T-helper 22 cell (primary cell): ENCODE measurements at places on chromosomes 6 and 20.

- DNase-seq: no peak
These were observed 27.6 kb downstream of the CD40 start for GRCh38 chr20:46145713-46146112.

DNA sequence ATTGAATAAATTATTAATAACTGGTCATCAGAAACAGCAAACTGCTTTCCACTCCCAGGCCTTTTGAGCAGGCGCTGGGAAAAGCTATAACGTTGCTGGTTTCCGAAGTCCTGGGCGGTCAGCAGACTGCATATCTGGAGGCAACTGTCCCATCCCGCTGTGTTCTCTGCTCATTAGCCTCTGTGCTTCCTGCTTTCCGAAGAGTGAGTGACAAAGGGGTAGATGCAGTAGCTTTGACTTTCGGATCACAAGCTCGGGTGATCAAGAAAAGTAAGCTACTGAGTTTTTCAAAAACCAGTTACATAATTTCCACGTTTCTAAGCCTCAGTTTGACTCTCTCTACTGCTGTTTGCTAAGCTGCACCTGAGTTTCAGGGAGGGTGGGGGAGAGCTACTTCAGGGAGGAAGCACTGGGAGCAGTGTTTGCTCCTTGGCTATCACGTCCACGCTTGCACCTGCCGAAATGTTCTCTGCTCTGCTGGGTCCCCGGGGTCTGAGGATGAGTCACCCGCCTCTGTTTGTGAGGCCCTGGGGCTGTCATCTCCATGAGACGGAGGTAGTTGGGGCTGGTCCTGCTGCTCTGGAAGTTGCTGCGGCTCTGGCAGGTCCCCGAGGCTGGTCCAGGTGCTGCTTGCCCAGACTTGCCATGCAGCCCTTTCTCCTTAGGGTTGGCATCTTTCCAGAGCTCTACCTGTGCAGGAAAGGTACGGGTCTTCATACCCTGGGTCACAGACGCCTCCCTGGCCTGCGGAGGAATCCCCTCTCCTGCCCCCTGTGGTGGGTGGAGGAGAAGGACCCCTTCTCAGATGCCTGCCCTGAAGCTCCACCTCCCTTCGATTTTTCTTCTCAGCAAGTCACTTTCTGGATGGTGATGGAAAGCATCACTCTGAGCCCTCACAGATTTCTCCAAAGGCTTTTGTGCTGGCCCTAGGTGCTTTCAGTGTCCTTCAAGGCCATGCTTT is 220.0 kb downstream of the QKI start:
- no peak for DNase-seq

- DNase-seq: no peak
These were observed 2.9 kb upstream of the PRSS35 start for GRCh38 chr6:83509441-83509840.

DNA sequence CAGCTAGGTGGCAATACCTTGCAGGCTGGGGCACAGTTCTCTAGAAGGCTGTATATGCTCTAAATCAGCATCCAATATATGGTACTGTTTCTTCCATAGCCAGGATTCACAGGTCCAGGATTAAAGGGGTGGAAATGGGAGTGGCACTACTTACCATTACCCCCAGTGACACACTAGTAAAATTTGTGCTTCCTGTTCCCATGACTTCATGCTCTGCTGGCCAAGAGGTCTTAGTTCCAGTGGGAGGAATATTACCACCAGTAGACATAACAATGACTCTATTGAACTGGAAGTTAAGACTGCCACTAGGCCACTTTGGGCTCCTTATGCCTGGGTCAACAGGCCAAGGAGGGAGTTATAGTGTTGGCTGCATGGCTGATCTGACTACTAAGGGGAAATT is 174.3 kb upstream of the TNFAIP3 start:
- no peak for DNase-seq

GRCh38 chr20:63691711-63692435 is 4.6 kb upstream of the TNFRSF6B start:
- no peak for DNase-seq

DNA sequence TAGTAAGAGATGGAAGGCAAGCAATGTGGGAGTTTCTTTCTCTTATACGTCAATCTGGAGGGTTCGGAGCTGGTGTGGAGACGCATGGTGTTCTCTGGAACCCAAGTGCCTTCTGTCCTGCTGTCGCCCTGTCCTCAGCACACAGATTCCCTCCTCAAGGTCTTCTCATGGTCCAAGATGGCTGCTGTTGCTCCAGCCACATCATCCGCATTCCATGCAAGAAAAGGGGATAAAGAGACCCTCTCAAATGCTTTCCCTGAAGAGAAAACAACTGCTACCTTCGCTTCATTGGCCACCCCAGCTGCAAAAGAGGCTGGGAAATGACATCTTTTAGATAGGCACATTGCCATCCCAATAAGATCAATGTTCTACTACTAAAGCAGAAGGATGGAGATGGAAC is 151.2 kb downstream of the ANKRD60 start:
- DNase-seq: no peak

DNA sequence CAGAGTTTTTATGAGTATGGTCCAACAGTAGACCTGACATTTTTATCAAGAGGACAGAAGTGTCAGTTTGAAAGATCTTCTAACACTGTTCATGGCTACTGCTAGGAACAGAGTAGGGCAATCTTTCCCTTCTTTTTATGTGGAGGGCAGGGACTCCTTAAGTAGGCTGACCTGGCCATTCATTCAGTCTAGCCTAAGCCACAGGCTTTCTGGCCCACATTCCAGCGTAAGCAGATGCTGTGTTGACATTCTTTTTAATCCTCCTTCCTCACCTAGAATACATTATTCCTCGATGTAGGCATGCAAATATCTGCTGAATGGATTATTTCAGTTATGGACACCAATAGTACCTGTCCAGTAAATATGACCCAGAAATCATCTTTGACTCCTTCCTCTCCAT is 188.3 kb downstream of the ATXN1 start:
- DNase-seq: no peak

- DNase-seq: no peak
These were observed 49.8 kb upstream of the FANCE start for GRCh38 chr6:35402136-35402855.

DNA sequence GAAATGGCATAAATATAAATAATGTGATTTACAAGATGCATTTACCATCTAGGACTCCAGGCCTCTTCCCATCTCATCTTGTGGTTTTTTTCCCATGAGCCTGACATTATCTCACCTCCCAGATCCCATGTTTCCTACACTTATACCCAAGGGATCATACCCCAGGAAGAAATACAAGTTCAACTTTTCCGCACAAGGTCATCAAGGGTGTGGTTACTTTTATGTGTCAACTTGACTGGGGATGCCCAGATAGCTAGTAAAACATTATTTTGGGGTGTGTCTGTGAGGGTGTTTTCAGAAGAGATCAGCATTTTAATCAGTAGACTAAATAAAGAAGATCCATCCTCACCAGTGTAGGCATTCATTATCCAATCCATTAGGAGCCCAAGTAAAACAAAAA is 176.3 kb upstream of the TNFAIP3 start:
- no peak for DNase-seq

DNA sequence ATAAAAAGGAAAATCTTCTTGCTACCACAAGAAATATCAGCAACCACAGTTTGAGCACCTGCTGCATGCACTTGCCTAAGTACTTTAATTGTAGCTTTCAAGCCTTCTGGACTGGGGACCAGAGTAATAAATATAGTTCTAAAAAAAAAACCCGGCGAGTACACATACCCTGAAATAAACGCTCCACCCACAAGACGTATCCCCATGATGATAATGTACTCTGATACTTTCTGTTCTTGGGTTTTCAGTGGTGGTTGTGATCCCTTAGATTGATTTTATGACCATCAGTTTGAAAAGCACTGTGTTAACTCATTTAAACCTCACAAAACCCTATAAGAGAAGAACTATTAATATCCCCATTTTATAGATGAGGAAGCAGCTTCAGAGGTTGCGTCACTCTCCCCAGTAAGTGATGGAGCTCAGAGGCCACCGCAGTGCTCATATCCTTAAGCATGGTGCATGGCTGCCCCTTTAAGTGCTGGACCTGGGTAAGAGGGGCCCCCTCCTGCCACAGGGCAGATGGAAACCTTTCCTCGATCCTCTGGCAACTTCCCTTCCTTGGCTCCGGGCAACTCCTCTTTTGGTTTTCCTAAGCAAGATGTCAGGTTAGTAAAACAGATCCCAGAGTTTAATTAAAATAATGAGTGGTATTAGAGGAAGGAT is 67.3 kb downstream of the KCNB1 start:
- DNase-seq: no peak

DNA sequence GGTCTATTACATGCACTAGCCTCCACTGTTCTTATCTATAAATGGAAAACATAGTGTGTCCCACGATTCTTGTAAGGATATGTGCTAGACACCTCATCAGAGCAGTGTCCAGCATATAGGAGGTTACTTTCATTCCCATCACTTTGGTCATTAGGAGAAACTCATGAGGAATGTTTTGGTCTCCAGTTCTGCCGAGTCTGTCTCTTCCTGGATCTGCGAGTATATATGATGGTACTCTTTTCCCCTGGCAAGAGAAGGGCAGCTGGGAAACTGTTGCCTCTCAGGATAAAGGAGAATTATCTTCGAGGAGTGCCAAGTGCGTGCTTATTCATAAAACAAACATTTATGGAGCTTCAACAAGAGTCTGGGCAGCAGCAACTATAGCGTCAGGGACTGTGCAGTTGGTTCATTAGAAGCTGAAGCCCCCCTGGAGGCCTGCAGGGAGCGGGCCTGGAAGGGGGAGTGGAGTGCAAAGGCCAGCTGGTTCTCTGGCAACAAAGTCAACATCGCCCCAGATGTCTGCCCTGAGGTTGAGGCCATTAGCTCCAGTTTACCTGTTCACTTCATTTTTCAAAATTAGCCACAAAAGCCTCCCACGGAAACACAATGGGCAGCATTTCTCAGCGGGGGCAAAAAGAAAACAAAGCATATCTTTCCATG is 811.9 kb downstream of the MAFB start:
- no peak for DNase-seq

- DNase-seq: no peak
These were observed 61.1 kb downstream of the FAM217A start for GRCh38 chr6:4017834-4018170.

DNA sequence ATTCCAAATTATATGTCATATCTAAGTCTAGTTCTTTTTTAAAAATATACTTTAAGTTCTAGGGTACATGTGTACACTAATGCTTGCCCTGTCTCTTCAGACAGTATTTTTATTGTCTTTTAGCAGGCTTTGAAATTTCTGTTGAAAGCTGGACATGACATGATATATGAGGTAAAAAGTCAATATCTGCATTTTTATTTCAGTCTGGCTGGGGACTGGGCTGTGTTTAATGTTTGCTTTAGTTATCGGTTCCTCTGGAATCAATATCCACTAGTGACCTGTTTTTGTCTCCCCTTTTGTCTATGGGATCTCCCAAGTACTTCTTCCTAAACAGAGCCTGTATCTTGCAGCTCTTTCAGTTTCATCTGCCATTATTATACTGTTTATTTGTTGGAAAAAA is 786.2 kb upstream of the GJE1 start:
- no peak for DNase-seq

GRCh38 chr6:56243518-56244070 is 3.8 kb downstream of the COL21A1 start:
- no peak for DNase-seq

- DNase-seq: no peak
These were observed 80.8 kb upstream of the BEND3 start for GRCh38 chr6:107196152-107196551.

DNA sequence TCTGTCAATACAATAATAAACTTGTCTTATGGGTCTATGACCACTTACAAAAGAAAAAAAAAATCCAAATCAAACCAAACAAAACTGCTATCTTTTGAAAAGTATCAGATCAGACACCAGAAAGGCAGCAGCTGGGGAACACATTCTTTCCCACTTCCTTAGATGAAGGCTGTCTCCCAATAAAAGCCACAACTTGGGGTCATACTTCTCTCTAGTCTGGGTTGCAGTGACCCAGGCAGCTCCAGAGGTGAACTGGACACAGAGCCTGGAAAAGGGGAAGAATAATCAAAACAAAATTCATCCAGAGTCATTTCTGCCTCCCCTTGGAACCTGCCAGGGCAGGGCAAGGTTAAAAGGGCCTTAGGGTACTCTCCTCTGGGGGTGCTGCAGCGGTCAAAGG is 19.1 kb downstream of the ATXN1 start:
- DNase-seq: no peak

DNA sequence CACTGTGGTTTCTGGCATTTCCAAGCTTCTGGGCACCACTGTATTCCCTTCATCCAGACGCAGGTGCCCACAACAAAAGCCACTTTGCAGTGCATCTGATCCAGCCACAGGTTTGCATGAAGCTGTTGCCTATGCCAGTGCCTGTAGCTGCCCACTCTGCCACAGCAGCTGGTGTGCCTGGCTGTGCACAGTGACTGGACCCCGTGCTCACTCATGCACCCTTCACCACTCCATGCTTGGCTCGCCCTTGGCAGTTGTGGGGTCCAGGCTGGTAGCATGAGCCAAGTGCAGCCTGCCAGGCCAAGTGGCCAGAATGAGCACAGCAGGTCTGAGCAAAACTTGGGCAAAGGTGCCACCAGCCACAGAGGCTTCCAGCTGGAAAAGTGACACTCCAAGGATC is 42.7 kb downstream of the SEL1L2 start:
- DNase-seq: no peak

DNA sequence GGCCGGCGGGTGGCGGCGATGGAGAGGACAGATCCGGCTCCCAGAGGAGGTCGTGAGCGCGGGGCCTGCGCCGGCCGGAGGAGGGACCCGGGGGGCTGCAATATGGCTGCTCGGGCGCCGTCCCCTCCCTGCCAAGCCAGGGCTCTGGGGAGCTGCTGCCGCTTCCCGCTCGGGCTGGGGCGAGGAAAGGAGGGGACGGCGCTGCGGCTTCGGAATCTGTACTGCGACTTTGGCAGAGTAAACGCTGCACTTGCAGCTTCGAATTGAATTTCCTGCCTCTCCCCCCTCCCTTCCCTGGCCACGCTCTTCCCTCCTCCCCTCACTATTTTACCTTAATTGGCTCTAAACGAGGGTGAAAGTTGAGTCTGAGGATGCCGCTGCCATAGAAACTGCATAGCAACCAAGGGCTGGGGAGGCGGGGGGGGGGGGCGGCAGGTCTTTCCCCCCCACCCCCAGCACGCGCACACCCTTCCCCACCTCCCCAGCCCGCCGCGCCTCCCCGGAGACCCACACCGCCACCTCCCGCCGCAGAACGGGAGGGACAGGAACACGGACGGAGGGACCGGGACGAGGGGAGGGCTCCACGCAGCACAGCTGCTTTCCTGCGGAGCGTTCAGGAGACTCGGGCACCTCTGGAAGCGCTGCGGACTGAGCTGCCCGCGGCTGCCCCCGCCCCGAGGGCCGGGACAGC is 93.9 kb downstream of the RNASET2 start:
- DNase-seq: peak; percentile 12

GRCh38 chr6:29990931-29991330 is 48.6 kb downstream of the HLA-A start:
- no peak for DNase-seq
